ENCODE measurements at places on chromosomes 2 and 18.
A peak's percentile ranks its signal among the peaks of the same experiment; 100 is the strongest.

- DNase-seq: no peak
These were observed 85.6 kb downstream of the PRKCE start for GRCh38 chr2:45736757-45737704.

- no peak for DNase-seq
These were observed 32.3 kb downstream of the SLC9A4 start for GRCh38 chr2:102505290-102505689.

DNA sequence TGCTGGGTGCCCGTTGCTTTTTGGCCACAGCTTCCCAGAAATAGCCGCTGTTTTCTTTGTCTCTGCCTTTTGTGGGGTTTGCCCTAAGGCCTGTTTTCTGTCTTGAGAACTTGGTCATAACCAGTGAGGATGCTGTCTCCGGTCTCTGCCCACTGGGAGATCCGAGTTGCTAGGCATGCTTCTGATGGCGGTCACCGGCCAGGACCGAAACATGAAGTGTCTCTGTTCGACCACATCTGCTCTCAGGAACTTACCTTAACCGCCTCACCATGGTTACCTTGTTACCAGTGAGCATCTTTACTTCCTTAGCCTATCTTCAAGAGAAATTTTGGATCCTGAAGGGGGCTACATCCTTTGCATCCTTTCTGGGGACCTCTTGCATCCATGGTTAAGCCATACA lies 91.9 kb downstream of the RTP5 start:
- DNase-seq: no peak

GRCh38 chr2:5479265-5479928 lies 212.8 kb upstream of the SOX11 start:
- DNase-seq: peak; percentile 80

- no peak for DNase-seq
These were observed 34.2 kb downstream of the FAM178B start for GRCh38 chr2:96952016-96952750.

- DNase-seq: no peak
These were observed 247.8 kb upstream of the NCKAP5 start for GRCh38 chr2:133816037-133816436.

GRCh38 chr2:170465241-170465640 lies 249.9 kb upstream of the SP5 start:
- DNase-seq: no peak

DNA sequence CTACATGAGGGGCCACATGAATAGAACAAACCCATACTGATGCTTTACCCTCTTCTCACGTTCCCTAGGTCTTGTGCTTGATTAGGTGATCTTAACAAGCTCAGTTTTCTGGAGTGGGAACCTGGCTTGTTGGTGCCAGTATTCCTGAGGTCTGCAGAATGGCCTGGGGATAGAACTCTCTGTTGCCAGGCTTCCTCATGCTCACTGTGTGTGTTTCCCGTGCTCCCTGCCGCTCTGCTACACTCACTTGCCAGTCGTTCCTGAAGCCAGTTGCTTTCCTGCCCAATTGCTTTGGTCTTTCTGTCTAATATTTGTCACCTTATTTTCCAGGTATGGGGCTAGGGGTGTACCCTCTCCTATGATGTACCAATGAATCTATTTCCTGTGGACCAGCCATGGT lies 2111.5 kb upstream of the PIK3C3 start:
- DNase-seq: no peak

GRCh38 chr2:41903474-41904135 lies 144.2 kb upstream of the PKDCC start:
- no peak for DNase-seq

Measured in NCI-H2081 (cell line).